ENCODE measurements at places on chromosomes 12 and 14. TPM values are rescaled to one million over a fixed set of nuclear protein-coding genes. Genes with fewer than 3 reads are reported as not detected.

GRCh38 chr12:20950248-20950647 lies 139.7 kb downstream of the SLCO1B3 start:
- DNase-seq = no peak

- no peak for DNase-seq
These were observed 5.4 kb upstream of the SLC22A17 start for GRCh38 chr14:23358042-23358441.

GRCh38 chr14:101188571-101188915 lies 285.0 kb upstream of the RTL1 start:
- DNase-seq = no peak

SLCO1B1 gene
- not detected for total RNA-seq

Measured in prostate gland (tissue), 2 donors.